ENCODE measurements at places on chromosomes 7 and 10.
A peak's percentile ranks its signal among the peaks of the same experiment; 100 is the strongest.

- DNase-seq: no peak
Measured at GRCh38 chr10:119860866-119861607, 11.6 kb downstream of the MCMBP start.

DNA sequence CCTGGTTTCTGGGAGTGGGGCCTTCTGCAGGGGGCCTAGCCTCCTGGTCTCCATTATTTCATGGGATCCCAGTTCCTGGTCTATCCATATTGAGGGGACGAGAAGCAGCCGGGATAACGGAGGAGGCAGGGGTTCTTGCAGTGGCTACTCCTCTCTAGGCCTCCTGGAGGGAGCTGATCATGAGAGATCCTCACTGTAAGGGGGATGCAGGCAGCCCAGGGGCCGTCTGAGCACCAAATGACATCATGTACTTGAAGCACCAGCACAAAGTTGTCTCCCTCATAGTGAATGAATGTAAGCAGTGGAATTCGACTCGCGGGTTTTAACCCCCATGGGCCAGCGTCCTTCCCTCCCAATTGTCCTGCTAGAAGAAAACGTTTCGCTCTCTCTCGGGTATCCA is 964 bp upstream of the ADCY1 start:
- DNase-seq: no peak

DNA sequence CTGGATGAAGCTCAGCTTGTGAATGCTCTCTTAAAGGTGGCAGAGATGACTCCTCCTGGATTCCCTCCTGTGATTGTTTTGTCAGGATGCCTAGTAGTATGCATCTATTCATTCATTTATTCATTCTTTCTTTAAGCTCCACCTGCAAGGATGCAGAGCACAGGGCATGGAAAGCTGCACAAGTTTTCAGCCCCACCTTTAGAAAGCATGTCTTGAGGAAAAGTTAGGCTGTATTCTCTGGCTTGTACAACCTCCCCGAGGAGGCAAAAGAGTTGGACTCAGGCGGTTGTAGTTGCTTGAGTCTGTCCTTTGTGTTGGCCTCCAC is 22.4 kb downstream of the ARID5B start:
- no peak for DNase-seq

DNA sequence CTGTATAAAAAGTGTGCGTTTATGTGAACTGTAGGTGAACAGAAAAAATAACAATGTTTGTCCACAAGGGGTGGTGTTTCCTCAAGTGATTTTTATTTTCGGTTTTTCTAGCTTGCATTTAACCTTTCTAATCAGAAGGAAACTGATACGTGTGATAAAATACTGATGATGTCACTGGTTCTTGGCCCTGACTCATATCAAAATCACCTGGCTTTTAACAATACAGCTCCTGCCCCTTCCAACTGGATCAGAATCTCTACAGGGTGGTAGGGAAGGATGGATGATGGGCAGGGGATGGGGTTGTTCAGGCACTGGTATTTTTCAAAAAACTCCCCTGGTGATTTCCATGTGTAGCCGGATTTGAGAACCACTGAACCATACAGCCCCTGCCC is 10.9 kb downstream of the NPFFR1 start:
- peak; percentile 25 for DNase-seq

DNA sequence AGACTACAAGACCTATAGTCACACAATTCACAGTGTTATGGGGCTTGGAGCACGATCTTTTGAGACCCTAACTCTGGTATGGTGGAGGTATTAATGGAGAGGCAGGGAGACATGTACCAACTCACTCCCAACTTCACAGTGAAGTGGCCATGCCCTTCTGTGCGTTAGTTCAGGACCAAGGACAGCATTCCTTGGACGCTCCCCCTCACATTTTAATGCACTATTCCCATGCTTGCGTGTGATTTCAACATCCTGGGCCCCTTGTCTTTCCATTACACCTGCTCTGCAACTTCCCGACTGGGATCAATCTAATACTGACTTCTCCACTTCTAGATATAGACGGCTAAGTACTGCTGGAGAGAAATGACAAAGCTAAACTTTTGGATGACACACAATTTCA is 72.7 kb downstream of the PLCE1 start:
- peak; percentile 23 for DNase-seq
